Suppressor macrophage treated with lipopolysaccharide for 1 hour (primary cell): ENCODE measurements at places on chromosomes 2 and 18.

DNA sequence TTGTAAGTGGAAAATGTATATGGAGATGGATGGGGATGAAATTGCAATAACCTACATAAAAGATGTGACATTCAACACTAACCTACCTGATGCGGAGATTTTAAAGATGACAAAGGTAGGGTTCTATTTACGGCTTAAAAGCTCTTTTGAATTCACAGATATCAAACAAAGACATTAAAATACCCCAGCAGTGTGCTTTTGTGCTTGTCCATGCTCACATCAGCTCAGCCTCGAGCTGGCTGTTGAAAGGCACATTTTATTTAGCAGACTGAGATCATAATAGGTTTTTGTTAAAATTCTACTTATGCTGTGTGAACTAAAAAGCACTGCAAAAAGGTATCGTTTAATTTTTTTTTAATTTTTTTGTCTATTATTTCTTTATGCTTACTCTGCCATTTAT lies 96.0 kb upstream of the CDCA7 start:
- no peak for DNase-seq

DNA sequence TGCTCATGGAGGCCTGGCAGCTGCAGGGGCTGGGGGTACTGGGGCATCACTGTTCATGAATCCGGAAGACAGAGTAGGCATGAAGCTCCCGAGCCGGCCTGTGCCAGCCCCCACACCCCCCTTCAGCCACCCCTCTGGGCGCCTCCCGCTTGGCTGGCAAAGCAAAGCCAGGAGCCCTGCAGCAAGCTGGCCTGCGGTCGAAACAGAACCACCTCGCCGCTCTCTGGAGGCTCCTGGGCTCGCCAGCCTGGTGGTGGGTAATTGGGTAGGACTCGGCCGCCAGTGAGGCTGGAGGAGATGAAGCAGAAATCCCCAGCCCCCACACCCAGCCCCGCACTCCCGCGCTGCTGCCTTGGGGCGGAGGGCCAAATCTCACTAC lies 70.9 kb upstream of the GPC1 start:
- DNase-seq: no peak

DNA sequence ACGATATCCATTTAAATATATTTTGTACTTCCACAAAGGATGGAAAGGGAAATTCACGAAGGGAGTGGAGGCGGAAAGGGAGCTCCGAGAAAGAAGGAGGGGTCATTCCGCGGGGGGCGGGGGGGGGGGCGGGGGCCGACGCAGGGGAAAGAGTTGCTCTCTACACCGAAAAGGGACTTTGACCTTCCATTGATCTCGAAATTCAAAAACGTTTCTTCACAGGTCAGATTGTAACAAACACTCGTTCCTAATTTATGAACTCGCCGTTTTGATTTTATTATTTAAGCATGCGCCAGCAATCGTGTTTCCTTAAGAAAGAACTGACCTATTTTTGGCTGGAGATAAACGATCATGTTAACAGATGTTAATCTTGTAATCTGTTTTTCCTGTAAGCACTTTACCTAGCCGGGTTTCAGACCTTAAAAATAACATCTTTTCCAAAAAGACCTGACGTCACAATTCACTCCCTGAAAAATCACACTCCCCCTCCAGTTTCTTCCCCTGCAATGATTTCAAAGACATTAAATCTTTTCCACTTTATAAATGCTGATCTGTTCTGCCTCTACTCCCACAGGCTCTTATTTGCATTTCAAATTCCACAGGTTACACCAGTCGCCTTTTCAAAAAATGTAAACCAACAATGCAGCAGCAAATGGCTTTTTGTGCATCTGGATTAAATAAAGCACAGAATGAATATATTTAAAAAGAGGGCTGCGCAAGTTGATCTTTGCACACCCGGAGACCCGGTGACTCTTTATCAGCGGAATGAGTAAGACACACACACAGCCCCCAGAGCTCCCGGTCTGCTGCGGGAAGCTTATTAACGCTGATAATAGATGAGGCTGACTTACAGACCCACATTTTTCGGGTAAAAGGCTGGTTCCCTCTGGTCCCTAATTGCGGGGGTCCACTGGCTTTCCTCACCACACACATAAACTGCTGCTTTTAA lies 1.6 kb downstream of the ZNF516 start:
- DNase-seq: peak; percentile 60

- peak; percentile 73 for DNase-seq
Observed at GRCh38 chr18:9353596-9353995, 19.0 kb downstream of the TWSG1 start.

- DNase-seq: no peak
Observed at GRCh38 chr2:201440182-201440581, 11.1 kb downstream of the TRAK2 start.

GRCh38 chr2:5230855-5231254 lies 461.3 kb upstream of the SOX11 start:
- DNase-seq: no peak
